ENCODE measurements at places on chromosomes 1 and 21.

DNA sequence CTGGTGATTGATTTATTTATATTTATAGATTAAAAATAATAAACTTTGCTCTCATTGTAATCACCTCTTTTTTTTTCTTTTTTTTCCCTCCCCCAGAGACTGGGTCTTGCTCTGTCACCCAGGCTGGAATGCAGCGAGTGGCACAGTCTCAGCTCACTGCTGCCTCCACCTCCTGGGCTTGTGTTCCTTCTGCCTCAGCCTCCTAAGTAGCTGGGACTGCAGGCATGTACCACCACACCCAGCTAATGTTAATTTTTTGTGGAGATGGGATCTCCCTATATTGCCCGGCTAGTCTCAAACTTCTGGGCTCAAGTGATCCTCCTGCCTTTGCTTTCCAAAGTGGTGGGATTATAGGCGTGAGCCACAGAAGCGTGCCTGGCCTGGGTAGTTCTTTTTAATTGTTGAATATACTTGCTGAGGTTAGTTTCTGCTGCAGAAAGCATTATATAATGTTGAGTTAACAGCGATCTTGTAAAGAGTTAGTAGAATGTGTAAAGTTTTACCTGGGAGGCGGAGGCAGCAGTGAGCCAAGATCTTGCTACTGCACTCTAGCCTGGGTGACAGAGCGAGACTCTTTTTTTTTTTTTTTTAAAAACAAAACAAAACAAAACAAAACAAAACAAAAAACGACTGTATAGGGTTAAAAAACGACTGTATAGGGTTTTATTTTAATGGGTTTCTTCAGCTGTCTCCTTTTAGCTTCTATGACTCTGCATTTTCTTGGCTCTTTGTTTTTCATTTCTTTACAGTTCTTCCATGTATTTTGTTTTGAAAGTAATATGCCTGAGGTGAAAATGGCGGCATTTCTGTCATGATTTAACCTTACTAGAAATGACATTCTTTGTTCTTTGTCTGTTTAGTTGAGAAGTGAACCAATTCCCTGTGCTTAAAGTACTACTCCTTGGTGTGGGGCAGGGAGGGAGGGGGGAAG, 82.7 kb downstream of the CAMTA1 start:
- DNase-seq: no peak

- DNase-seq: no peak
Observed at GRCh38 chr1:47334765-47335435, 1.3 kb downstream of the CMPK1 start.

DNA sequence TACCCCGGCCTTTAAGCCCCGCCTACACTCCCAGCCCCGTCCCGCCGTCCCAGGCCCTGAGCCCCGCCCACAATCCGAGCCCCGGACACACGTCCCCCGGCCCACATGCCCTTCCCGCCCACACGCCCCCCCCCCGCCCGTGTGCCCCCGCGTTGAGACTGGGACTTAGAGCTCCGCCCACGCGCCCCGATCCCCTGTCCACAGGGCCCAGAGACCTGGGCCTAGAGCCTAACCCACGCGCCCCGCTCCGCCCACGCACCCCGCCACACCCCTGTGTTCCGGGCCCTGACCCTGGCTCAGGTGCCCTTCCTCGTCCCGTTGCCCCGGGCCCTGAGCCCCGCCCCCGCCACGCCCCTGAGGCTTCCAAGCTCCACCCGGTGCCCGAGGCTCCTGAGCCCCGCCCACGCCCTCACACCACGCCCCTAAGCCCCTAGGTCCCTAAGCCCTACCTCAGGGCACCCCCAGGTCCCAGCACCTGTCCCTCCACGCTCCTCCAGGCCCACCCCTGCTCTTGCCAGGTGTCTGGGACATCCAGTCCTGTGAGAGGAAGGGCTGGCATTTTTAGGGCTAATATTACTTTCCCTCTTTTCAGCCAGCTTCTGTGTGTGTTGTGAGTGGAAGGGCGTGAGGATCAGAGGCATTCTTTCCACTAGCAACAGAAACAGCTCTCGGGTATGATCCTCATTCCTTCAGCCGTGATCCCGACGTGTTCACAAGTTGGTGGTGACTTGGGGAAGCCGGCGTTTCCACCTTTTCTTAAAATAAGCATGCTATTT, 552 bp upstream of the GPR157 start:
- DNase-seq: peak; percentile 48

DNA sequence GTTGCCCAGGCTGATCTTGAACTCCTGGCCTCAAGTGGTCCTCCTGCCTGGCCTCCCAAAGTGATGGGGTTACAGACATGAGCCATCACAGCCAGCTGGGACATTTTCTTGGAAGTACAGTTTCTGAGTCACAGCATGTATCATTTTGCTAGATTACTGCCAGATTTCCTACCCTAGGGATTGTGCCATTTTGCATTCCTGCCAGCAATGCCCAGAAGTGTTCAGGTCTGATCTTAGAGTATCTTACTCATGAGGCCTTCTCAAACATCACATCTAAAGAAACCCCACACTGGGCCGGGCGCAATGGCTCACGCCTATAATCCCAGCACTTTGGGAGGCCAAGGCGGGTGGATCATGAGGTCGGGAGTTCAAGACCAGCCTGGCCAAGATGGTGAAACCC, 10.2 kb downstream of the BMP8A start:
- no peak for DNase-seq

DNA sequence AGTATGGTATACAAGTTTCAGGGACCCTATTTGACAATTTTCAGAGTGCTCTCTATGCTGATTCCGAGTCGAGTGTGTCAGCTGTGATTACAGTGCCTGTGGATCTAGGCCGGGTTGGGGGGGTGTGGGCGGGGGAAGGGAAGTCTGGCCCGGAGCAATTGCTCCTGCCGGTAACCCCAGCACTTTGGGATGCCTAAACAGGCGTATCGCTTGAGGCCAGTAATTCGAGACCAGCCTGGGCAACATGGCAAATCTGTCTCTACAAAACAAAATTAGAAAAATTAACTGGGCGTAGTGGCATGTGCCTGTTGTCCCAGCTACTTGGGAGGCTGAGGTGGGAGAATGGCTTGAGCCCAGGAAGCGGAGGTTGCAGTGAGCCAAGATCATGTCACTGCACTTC, 1.6 kb upstream of the IL10RB start:
- no peak for DNase-seq
